ENCODE measurements at places on chromosomes 13 and 19.

DNA sequence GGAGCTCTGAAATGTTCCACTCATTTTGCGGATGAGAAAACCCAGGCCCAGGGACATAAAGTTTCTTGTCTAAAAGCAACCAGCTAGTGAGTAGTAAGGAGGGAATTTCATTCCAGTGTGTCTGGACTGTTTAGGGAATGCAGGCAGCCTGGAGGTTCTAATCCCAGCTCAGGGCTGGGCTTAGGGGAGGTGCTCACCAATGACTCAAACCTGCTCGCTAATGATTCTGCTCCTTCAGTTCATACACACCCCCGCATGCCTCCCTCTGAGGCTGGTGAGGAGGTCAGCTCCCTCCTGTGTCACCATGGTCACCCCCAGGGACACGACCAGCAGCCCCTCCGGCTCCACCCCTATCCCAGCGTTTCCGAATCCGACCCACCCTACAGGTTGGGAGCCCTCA is 34.6 kb downstream of the CYP4F2 start:
- no peak for DNase-seq

- DNase-seq: no peak
Measured at GRCh38 chr19:18126097-18126496, 26.9 kb upstream of the PIK3R2 start.

DNA sequence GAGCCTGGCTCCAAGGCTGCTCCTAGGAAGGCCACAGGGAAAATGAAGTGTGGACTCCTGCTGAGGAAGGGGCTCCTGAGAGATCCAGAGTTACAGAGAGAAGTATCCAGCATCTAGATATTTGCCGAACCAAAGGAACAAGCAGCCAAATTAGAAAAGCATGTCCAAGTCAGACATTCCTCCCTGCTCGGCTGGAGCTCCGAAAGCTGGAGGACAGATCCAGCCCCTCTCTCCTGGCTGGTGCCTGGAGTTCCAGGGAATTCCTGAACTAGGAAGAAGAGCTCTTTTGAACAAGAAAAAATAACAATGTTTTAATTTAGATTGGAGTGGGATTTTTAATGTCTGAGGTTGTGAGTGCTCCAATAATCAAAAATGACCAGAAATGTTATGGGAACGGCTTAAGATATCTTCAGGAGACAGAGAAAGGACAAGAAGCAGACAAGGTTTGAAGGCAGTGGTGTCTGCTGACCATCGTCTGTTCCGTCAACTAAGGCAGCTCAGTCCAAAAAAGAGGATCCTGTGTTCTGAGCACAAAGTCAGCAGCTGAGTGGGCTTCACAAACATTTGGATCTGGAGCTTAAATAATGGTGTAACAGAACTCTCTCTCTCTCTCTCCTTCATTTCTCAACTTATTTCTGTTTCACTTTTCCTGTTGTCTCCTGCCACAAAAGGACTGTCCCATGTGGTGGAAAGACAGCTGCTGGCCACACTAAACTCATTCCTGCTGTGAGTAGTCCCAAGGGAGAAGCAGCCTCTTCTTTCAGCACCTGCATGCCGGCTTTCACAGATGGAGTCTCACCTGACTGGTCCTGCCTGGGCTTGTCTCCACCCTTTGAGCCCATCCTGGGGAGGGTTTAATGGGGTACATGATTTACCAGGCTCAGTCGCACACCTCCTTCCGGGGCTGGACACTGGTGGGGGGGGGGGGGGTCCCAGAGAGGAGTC is 31.5 kb upstream of the IRS2 start:
- DNase-seq: no peak

DNA sequence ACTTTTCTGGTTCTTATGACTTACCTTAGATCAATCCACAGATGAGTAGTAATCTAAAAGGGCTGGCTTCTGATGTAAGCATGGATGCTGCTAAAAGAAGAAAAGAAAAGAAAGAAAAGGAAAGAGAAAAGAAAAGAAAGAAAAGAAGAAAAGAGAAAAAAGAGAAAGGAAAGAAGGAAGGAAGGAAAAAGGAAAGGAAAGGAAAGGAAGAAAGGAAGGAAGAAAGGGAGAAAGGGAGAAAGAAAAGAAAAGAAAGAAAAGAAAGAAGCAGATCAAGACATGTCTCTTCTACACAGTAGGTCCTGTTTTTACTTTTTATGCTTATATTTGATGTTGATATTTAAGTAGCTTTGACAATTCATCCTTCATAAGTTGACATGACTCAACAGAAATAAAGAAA is 421.3 kb downstream of the DIAPH3 start:
- DNase-seq: no peak

GRCh38 chr13:20407759-20408158 is 117.9 kb downstream of the CRYL1 start:
- DNase-seq: no peak

- no peak for DNase-seq
Measured at GRCh38 chr19:13778847-13779246, 4.6 kb downstream of the C19orf53 start.

DNA sequence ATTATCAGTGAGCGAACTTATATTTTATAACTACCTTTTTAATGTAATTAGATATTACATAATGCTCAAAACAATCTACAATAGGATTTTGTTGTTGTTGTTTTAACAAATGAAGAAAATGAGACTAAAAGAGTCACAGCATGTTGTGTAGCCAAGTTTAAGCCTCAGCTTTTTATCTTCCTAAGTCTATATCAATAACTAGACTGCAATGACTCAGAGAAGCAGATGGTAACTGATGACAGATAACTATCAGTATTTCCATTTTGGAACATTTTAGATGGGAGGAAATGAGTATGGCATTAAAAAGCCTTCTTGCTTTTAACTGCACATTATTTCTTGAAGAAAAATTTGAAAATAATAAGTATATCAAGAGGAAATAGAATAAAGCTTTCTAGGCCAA is 825.2 kb downstream of the SLITRK1 start:
- DNase-seq: no peak

GRCh38 chr13:33494596-33495204 is 209.1 kb upstream of the STARD13 start:
- no peak for DNase-seq

DNA sequence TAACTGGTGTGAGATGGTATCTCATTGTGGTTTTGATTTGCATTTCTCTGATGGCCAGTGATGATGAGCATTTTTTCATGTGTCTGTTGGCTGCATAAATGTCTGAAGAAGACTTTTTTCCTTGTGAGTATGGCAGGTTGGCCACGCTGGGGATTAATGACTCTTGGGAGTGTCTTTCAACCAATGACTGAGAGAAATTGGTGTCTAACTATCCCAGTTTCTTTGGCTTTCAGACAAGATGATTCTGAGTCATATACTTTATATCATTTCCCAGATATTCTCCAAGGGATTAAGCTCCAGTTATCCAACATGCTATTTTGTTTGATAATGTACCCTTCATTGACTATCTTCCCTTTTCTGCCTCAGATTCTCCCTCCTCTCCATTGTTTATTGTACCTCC is 35.5 kb upstream of the CSNK1A1L start:
- no peak for DNase-seq

GRCh38 chr13:50760751-50761150 is 82.7 kb downstream of the DLEU7 start:
- no peak for DNase-seq

DNA sequence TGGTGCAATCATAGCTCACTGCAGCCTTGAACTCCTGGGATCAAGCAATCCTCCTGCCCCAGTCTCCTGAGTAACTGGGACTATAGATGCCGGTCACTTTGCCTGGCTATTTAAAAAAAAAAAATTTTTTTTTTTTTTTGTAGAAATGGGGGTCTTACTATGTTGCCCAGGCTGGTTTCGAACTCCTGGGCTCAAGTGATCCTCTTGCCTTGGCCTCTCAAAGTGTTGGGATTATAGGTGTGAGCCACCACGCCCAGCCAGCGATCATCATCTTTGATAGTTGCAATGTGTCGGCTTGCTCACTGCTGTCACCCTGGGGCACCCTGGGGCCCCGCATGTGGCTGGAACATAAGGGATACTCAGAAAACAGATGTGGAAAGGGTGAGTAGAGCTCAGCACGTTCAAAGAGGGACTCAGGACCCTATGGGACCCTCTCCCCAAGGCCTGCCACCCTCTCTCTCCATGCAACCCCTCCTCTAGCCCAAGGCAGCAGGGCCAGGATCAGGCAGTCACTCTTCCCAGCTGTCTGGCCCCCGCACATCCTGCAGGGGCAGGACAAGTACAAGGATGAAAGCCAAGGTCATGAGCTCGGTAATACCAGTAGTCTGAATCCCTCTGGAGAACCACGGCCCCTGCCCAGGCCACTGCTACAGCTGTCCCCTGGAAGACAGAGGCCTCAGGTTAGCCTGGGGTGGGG is 6.5 kb upstream of the CCL25 start:
- DNase-seq: no peak

- no peak for DNase-seq
Measured at GRCh38 chr13:24557081-24557480, 44.5 kb upstream of the PARP4 start.

- no peak for DNase-seq
Measured at GRCh38 chr19:28864024-28864503, 348.9 kb downstream of the UQCRFS1 start.

DNA sequence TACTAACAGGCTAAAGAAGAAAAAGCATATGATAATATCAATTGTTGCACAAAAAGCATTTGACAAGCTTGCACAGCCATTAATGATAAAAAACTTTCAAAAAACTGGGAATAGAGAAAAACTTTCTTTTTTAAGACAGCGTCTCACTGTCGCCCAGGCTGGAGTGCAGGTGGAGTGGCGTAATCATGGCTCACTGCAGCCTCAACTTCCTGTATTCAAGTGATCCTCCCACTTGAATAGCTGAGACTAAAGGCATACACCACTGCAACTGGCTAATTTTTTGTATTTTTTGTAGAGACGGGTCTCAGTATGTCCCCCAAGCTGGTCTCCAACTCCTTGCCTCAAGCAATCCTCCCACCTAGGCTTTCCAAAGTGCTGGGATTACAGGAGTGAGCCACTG is 382.8 kb downstream of the TSHZ3 start:
- DNase-seq: no peak

- DNase-seq: no peak
Measured at GRCh38 chr13:76610819-76611415, 275.3 kb downstream of the KCTD12 start.

GRCh38 chr13:91630946-91631345 is 232.5 kb downstream of the GPC5 start:
- no peak for DNase-seq

DNA sequence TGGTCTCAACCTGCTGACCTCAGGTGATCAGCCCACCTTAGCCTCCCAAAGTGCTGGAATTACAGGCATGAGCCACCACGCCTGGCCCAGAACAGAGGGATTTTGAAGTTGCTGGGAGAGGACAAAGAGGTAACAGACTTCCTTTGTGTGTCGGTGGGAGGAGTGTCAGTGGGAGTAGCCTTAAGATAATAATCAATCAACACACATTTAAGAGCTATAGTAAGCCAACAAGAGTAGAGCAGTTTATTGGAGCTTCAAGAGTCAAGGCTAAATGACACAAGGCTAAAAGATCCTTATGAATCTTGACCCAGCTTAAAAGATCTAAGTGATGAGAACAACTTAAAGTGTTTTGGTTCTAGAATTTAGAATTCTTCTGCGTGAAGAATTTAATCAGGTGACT is 47.3 kb upstream of the NBEA start:
- DNase-seq: no peak

DNA sequence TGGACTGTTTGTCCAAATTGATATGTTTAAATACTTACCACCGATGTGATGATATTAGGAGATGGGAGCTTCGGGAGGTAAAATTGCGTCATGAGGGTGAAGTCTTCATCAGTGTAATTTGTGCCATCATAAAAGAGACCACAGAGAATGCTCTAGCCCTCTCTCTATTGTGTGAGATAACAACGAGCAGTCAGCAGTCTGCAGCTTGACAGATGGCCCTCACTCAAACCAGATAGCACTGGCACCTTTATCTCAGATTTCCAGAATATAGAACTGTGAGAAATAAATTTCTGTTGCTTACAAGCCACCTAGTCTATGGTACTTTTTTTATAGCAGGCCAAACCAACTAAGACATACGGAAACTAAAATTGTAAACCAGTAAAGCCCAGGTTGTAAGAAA is 1718.9 kb upstream of the MIR17HG start:
- no peak for DNase-seq

DNA sequence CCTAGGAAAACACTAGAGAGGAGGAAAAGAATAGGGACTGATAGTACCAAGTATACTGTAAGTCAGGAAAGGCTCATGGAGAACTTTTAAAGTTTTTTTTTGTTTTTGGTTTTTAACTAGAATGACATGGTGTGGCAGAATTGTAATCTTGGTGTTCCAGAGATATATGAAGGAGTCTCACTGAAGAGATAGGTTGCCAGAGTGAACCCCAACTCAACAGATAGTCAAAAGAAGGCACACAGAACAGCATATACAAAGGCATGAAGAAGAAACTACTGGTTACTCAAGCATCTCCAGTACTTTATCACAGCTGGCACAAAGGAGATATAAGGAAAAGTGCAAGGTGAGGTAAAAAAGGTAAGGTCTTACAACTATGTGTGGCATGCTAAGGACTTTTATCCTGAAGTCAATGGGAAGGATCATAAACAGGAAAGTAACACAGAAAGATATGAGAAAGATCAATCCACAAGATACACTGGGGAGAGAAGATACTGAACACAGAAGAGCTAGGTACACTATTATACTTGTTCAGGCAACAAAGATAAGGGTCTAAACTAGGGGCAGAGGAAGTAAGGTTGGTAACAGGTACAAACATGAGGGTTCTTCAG is 6.0 kb downstream of the KPNA3 start:
- no peak for DNase-seq

DNA sequence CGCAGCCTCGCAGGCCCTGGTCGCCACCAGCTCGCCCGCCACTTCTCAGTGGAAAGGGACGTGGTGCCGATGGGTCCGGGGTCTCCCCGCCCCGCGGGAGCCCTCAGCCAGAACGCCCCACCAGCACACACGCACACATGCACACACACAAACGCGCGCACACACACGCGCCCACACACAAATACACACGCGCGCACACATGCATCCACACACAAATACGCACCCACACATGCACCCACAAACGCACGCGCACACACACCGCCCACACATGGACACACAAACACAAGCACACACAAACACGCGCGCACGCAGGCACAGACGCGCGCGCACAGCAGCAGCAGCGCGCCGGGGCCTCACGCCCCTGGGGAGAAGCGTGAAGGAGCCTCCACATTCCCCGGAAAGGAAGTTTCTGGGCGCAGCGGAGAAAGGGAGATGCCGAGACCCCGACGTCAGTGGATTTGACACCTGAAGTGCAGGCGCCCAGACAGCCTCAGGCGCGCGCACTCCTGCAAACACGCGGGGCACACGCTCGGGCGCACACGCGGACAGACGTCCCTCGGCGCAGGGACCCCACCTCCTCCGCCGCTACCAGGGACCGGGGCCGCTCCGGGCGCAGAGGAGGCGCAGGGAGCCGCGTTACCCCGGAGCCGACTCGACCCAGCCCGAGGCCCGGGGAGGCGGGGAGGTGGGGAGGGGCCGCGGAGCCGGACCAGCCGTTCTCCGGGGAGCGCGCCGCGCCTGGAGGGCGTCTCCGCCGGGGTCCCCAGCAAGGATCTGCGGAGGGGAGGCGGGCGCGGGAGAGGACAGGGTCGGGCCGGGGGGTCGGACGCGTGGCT is 622 bp downstream of the RASA3 start:
- DNase-seq: no peak

All from testis (tissue), 5 donors.